ENCODE measurements at places on chromosomes 6 and 20. TPM values are rescaled to one million over a fixed set of nuclear protein-coding genes. Genes with fewer than 3 reads are reported as not detected.

DNA sequence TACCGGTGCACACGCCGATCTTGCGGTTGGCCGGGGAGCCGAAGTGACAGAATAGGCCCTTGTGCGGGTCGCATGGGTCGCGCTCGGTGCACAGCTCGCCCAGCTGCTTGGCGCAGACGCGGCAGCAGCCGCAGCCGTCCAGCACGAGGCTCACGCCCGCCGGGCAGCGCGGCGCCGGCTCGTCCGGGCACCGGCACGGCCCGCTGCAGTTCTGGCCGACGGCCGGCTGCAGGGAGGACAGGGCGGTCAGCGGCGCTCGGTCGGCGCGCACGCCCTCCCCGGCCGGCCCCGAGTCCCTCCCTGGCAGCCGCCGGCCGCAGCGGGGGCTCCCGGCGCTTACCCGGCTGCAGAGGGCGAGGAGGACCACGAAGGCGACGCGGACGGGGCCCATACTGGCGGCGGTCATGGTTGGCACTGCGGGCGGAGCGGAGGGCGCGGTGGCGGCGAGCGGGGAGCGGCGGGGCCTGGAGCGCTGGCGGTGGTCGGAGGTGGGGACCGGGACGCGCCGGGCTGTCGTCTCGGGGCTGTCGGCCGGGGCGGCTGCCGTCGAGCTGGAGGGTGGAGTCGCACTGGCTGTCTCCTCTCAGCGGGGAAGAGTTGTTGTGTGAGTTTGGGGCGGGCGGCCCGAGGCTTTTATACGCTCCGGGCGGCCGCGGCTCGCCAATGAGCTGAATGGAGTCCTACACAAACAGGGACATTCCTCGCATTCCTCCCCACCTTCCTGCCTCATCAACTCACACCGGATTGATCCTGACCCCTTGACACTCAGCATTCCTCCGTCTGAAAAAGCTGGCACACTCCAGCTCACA lies at the start of gene CCN2:
TSS of gene CCN2 (minus strand) at position 606 of the 809 bp plus-strand sequence. CDS start at position 406, 200 bp downstream.
- peak; percentile 88 for DNase-seq

Gene IL17F
- total RNA-seq: not detected

Gene BPIFB4
- total RNA-seq: not detected

DNA sequence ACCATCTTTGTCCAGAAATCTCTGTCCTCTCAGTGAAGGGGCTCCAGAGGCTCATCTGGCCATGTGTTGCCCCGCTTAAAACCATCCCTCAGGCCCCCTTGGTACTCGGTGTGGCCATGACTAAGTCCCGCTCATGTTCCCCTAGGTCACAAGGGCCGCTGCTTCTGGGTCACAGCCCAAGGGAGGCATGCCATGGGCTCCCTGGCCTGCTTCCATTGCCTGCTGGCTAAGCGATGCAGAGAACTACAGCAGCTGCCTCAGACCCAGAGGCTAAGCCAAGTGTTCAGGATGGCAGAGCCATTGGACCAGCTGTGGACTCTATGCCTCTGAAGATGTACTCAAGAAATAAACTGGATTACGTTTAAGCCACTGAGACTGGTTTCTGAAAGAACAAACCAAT lies 95.5 kb downstream of the ZFP64 start:
- DNase-seq: no peak

Gene OR2B6
- total RNA-seq: not detected

DNA sequence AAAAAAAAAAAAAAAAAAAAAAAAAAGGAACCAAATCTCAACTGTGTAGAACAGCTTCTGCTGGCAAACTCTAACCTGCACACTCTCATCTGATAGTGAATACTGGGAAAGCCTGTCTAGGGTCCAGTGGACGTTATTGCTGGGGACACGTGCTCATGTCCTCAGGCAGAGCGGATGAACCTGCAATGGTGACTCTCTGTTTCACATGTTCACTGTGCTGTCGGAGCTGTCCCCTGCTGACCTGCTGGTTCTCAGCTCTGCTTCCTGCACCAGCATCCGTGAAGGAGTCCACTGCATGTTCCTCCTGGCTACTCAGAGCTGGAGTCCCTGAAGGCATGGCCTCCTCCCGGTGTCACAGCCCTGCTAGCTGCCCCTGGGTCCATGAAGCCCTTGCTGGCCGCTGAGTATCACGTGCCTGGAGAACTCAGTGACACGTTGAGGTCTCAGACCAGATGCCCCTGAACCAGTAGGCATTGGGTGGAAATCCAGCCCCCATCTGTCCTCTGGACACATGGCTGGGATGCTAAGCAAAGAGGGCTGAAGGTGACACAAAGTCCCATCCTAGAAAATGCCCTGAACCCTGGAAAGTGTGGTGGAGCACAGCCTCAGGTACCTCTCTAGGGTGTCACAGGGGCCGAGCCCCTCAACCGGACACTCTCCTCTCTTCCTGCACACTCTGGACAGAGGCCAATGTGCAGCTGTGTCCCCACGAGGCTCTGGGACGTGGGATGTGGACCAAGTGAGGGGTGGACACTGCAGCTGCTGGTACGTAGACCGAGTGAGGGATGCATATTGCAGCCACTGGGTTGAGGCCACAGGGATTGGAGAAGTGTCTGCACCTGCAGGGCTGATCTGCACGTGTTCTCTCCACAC lies 54.9 kb upstream of the FRMD1 start:
- DNase-seq: no peak

Gene RAET1L
- total RNA-seq: not detected
